Dermis blood vessel endothelial cell (primary cell): ENCODE measurements at places on chromosomes 12 and 14. TPM values are rescaled to one million over a fixed set of nuclear protein-coding genes. Genes with fewer than 3 reads are reported as not detected.

DNA sequence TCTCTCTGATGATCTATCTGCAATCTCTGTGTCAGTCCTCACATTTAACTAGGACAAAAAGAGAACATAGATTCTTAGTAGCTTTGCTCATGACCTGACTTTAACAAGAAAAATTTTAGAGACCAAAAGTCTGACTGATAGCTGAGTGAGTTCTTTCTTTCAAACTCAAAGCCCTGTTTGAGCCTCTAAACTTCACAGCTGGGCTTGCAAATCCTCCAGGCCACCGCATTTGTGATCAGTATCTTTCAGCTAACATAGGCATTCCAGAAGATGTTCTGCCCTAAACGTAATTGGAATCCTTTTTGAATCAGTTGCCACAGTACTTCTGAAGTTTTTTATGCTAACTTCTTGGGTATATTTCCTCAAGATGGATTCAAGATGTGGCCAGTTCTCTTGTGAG lies 459.0 kb downstream of the DPF3 start:
- no peak for DNase-seq

DNA sequence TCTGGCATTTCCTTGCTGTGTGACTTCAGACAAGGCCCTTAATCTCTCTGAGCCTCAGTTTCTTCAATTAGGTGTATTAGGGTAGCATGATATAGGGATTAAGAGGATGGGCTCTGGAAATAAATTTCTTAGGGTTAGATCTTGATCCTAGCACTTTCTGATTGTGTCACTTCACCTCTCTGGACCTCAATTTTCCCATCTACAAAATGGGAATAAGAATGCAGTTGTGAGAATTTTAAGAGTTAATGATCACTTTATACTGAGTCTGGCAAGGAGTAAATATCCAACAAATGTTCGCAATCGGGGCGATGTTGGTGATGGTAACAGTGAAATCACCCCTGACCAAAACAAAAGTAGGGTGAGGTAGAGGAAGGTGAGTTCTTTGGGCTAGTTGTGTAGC lies 4.0 kb downstream of the RPH3A start:
- DNase-seq = no peak

INHBC gene
- not detected in 2 replicates for total RNA-seq

RND1 gene
- 3.4 and 10.9 TPM in 2 replicates for total RNA-seq

OR6C1 gene
- total RNA-seq = not detected in 2 replicates
